T-helper 9 cell (primary cell): ENCODE measurements at places on chromosomes 12 and 14.

GRCh38 chr12:119885549-119885948, 8.4 kb upstream of the CIT start:
- no peak for DNase-seq

DNA sequence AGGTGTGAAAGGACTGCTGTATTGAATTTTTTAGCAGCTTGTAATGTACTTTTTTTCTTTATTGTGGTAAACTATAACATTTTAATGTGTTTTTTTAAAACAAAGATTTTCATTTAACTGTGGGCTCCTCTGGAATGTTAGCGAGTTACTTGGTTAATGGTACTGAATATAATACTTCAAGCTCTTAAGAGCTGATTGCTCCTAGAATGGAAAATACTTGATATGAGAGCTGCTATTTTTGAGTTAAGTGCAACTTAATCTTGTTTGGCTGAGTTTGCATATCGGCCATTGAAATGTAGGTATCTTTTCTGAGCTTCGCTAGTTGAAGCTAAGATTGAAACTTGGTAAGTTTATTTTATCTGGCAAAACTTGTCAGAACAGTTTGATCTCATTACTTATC, 7.4 kb downstream of the TMBIM6 start:
- DNase-seq = no peak

GRCh38 chr14:74502236-74503019, 8.9 kb downstream of the ISCA2 start:
- DNase-seq = no peak

DNA sequence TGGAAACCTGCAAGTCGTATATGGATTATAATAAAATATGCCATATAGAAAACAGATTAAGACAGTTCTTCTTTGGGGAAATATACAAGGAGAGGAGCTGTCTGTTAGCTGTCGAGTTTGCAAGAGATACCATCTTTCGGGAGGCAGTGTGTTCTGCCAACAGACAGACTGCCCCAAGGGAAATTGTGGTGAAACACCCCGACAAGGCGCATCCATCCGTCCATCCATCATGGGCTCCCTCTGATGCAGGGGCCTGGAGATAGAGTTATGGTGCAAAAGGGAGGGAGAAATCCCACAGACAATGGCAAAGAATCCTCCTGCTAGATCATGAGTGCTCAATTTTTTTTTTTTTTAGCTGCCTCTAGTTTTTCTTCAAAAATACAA, 156.3 kb downstream of the DPF3 start:
- DNase-seq = no peak

DNA sequence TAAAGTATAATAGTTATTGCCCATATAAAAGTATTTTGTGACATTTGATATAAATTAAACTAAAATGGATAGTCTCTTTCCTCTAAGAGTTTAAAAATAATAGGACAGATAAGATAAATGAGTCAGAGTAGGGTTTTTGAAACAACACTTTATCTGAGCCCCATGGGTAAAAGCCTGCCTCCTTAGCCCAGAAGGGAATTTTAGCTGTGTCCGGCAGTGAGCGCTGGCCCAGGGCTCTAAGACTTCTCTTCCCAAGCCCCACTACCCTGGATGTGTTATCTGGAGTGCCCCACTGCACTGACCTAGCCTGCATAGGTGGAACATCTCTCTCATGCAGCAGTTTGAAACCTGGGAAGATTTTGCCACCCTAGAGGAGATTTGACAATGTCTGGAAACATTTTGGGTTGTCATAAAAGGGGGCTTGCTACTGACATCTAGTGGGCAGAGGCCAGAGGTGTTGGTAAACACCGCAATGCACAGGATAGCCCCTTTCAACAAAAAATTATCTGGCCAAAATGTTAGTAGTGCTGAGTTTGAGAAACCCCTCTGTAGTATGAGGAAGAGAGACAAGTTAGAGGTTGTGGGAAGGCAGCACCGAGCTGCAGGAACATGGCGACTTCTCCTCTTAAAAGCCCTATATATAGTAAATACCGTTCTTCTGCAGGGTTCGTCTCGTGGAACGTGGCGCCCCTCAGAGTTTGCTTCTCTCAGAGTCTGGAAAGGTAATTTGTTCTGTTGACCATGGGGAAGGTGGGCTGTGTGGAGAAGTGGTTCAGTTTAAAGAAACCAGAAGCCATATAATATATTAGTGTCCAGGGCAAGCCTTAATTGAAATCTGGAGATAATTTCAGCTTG, 29.3 kb upstream of the ATF1 start:
- DNase-seq = no peak

GRCh38 chr12:124172636-124173035, 122.3 kb upstream of the RFLNA start:
- DNase-seq = no peak

DNA sequence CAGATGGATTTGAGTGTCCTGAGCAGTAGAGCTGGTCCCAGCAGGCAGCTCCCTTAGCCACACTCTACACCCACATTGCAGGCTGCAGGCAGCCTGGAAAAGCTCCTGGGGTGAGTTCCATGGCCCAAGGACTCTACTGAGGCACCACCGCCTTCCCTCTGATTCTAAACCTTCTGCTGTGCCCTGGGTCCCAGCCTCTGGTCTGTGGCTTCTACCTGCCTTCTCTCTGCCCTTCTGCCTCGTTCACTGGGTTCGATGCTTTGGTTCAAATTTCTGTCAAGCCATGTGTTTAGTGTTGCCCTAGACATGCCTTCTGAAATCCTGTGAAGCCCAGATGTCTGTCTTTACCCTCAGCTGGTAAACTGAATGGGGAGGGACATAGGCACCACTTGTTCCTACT, 1.5 kb upstream of the FGF6 start:
- no peak for DNase-seq

DNA sequence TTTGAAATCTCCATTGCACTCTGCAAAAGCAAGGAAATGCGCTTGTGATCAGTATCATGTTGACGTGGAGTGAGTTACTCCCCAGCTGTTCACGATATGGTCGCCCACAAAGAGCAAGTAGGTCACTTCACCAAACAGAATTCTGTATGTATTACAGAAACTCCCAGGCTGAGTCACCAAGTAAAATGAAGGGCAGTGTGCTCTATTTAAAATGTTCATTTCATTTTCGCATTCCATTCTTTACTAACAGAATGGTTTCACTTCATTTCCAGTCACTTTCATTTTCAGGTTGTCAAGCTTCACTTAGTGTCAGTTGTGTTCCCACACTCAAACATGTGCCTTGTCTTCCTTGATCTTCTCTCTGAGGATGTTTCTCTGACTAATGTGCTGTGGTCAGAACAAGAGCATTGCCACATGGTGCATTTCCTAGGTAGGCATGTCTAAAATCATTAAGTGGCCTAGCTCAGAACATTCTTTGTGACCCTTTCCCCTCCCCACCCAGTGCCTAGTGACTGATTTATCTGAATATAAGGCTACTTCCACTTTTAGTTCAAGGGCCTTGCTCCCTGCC, 391.2 kb downstream of the RAD51B start:
- peak; percentile 12 for DNase-seq

DNA sequence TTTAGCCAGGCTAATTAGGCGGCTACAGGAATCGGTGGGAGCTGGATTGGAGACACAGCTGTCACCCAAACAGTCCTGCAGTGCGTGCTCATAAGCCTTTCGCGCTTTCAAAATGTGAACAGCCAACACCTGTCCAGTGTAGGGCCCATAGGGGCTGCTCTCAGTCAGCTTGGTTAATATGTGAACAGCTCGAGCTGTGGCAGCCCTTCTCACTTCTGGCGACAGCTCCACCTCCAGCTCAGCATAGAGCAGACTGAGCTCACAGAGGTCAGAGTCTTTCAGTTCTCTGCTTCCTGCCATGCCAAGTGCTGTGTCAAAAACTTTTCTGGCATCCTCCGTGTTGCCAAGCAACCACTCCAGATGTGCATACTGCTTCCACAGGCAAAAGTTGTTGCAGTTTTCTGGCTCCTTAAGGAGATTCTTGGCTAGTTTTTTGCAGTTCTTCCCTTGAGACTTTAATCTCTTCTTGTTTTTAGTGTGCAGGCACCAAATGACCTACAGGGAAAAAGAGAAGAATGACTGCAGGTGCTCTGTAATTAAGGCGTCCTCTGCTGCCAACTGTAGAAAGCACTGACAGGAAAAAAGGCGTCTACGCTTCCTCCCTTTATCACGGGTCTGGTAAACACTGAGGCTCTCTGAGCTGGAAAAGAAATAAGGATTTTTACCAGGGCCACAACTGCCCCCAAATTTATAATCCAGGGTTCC, 32.5 kb downstream of the PSMC1 start:
- no peak for DNase-seq

DNA sequence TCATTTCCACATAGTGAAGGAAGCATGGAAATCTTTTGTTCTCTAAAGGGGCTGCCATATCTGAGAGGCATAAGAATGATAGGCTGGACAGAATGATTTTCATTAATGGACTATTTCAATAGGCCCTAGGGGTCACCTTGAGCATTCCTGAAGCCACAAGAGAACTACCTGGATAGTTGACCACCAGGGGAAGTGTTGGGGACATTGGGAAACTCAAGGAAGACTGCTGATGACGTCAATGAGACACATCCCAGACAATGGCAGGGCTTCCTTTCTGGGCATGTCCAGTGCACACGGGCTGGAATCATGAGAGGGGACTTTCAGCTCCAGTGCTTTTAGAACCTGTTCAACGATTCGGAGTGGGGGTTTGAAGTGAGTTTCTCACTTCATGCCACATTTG, 48.8 kb upstream of the CHST11 start:
- no peak for DNase-seq

DNA sequence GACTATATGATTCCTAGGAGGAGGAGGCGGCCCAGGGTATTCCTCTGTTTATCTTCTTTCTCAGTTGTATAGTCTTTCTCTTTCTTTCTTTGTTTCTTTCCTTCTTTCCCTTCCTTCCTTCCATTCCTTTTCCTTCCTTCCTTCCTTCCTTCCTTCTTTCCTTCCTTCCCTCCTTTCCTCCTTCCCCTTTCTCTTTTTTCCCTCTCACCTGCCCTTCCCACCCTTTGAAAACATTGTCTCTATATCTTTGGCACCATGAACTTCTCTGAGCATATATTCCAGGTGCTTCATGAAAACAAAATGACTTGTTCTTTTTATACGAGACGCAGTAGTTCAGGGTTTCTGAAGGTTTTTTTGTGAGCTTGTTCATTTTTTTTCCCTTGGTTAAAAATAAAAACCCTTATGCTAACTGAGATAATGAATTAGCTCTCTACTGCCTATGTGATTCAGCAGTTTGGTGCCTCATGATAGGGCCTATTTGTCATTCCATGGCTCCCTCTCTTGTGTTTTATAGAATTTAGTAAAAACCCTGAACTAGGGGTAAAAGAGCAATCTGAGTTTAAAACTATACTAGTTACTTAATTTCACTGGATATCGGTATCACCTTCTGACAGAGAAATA, 3.2 kb upstream of the TESPA1 start:
- no peak for DNase-seq

GRCh38 chr12:8855891-8856290, 33.5 kb downstream of the A2ML1 start:
- no peak for DNase-seq

DNA sequence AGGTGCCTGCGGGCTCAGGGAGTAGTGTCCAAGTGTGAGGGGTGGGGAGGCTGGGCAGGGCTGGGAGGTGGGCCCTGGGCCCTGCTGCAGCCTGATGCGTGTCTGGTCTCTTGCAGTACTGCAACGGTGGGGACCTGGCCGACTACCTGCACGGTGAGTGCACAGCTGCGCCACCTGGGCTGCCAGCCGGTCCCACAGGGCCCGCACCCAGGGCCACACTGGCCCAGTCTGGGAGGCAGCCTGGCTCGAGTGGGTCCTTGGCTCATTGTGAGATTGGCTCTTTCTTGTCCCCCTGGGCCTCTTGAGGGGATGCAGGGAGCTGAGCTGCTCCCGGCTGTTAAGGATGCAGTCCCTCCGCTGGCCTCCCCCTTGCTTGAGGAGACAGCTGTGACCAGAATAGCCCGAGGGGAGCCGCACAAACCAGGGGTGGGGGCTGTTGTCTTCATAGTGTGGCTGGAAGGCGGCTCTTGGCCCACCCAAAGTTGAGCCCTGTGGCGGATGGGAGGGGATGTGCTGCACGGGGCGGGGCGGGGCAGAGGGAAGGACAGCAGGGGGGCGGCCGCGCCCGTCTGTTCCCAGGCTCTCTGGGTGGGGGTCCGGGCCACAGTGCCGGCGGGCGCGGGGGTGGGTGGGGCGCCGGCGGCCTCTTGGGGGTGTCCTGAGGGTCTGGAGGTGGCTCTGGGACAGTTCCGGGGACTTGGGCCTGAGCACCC, 13.1 kb downstream of the ULK1 start:
- no peak for DNase-seq

DNA sequence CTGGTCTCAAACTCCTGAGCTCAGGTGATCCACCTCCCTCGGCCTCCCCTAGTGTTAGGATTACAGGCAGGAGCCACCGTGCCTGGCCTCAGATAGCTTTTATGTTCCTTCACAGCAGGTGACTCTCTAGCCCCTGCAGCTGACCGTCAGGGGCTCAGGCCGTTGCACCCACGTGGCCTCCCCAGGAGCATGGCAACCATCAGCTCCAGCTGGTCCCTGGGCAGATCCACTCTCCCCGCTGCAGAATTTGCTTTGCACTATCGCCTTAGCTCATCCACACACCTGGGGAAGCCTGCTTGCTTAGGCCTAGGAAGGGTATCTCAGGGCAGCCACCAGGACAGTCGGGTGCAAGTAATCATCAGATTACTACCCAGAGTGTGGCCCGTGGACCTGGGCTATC, 62.6 kb downstream of the TSPAN9 start:
- DNase-seq = no peak

DNA sequence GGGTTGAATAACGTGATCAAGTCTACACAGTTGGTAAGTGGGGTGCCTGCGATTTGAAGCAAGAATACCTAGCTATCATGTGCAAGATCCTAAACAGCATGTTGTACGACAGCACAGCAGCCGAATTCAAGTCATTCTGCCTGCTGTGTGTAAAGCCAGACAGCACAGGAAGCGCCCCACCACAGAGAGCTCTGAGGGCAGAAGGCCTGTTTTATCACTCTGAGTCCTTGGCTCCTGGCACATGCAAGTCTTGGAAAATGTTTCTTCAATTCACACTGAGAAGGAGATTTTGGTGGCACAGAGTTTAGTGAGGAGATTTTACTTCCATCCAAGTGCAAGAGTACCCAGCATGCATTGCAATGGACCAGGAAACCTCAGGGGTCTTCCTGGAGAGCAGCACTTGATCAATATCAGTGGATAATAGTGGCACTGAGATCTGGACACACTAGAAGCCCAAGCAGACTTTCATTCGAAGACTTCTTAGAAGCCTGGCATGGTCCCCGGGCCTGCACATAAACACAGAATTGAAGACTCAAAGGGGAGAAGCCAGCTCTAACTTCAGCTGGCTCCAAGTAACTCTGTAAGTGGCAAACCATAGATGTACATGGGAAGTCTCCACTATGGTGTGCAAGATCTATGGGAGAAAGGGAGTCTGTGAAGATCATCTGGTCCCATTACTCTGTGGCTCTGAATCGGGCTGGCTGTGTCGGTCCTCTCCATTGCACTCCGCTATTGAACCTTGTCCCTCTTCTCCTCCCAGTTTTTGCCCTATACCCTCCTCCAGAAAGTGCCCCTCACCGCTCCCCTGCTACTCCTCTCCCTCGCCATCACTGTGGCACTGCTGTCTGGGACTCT, 1.5 kb upstream of the KRT1 start:
- no peak for DNase-seq

- no peak for DNase-seq
These were observed 109.8 kb upstream of the FUT8 start for GRCh38 chr14:65302571-65303189.
